ENCODE measurements at places on chromosomes 13 and 19.

GRCh38 chr13:80100636-80101035 is 240.3 kb downstream of the SPRY2 start:
- no peak for DNase-seq

- DNase-seq: peak; percentile 53
Measured at GRCh38 chr19:50432221-50433028, at the start of gene MYBPC2. Gene MYBPC2 (plus strand): TSS chr19:50432892. CDS start chr19:50432954, 62 bp downstream.

GRCh38 chr13:91361755-91362271 is 14.3 kb downstream of the MIR17HG start:
- no peak for DNase-seq

DNA sequence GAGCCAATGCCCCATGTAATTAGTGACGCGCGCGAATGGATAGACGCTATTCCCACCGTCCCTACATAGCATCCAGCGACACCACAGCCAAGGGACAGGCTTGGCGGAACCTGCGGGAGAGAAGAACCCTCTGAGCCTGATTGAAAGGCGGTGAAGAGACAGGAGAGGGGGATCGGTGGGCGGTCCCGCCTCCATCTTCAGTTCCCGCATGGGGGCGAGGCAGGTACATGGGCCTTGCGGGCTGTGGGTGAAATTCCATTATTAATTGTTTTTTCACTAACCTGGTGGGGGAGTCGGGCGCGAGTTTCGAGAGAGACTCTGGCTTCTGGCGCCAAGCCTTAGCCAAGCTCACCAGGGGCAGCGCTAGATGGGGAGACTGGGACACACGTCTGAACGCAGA is 8.4 kb upstream of the TEX101 start:
- DNase-seq: no peak

- DNase-seq: no peak
Measured at GRCh38 chr19:9958379-9958821, 22.1 kb upstream of the OLFM2 start.

DNA sequence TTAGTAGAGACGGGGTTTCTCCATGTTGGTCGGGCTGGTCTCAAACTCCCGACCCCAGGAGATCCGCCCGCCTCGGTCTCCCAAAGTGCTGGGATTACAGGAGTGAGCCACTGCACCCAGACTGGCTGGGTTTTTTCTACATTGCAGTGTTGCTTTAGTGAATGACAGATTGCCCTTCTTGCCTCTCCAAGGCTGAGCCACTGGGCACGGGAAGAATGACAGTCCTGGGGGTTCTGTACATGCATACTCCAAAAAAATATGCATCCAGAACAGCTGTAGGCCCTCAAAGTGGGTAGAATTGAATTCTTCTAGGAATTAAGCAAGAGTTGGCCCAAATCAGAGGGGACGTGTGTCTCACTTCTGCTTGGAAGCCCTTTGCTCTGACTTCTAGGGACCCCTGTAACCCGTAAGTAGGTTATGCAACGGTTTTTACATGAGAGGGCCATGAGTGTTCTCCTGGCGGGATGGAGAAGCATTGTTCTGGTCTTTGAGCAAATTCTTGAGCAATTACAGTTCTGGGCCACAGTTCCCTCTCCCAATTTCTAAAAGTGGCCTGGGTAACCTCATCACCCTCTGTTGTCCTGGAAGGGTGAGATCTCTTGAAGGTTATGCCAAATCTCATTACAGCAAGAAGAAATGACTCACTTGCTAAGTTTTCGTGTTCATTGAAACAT is 3.6 kb downstream of the ACTN4 start:
- no peak for DNase-seq

DNA sequence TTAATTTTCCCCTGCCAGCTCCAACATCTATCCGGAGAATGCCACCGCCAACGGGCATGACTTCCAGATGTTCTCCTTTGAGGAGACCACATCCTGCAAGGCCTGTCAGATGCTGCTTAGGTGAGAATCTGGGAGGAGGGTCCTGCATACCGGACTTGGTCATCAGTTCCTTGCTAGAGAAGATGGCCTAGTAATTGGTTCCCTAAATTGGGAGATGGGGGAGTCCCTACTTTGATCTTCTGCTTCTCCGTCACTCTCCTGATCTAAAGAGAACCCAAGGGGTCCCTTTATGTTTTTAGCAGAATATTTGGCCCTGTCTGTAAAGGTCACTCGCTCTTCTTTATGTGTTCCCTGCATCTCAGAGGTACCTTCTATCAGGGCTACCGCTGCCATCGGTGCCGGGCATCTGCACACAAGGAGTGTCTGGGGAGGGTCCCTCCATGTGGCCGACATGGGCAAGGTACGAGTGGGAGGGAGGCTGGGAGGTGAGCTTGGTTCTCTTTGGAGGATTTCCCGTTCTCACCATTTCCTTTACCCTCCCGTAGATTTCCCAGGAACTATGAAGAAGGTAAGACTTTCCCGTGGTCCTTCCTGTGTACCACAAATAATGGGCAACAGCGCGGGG is 54.1 kb upstream of the ADGRE1 start:
- DNase-seq: no peak

DNA sequence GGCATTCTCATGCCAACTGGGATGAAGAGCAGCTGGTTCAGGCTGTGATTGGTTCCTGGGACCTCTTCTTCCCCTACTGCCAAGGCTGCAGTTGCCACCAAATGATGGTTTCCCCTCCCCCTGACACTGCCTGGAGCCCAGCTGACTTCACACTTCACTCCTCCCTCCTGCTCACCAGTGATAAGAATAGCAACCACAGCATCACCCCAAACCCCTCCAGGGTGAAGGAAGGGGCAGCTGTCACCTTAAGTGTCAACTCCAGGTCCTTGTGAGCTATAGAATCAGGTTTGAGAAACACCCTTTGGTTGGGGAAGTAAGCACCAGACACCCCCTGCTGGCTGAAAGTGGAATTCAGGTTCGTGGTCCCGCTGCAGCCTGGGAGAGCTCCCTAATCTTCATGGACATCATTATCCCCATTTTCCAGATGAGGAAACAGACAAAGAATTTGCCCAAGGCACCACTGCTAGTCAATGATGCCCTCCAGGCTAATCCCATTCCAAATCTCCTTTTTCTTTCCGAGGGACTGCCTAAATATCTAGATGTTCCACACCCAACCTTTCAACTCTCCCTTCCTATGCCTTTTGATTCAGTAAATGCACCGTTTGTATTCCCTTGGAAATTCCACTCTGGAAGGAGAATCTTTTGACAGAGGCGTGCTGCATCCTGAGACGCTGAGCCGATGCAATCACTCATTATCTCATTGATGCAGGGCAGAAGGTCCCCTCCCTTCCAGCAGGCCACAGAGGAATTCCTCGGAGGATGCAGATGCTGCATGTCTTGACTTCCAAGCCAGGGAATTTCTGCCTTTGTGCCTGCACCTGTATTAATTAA is 50.6 kb upstream of the UQCRFS1 start:
- peak; percentile 78 for DNase-seq

DNA sequence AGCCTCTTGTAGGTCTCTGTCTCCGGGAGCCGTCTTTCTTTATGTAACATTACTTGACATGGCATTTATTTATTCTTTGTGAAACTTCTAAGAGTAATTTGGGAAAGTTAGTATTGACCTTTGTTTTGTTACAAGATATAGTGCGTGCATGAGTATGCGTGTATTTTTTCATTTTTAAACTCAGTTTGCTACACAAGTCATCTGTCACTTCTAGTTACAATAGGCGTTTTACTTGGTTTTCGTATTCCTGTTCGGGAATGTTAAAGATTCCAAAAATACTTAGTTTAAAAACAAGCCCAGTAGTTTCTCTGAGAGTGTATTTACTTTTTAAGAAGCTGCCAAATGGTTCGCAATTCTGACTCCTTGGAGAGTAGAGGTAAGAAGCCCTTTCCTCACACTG is 3.2 kb downstream of the PDS5B start:
- DNase-seq: no peak

DNA sequence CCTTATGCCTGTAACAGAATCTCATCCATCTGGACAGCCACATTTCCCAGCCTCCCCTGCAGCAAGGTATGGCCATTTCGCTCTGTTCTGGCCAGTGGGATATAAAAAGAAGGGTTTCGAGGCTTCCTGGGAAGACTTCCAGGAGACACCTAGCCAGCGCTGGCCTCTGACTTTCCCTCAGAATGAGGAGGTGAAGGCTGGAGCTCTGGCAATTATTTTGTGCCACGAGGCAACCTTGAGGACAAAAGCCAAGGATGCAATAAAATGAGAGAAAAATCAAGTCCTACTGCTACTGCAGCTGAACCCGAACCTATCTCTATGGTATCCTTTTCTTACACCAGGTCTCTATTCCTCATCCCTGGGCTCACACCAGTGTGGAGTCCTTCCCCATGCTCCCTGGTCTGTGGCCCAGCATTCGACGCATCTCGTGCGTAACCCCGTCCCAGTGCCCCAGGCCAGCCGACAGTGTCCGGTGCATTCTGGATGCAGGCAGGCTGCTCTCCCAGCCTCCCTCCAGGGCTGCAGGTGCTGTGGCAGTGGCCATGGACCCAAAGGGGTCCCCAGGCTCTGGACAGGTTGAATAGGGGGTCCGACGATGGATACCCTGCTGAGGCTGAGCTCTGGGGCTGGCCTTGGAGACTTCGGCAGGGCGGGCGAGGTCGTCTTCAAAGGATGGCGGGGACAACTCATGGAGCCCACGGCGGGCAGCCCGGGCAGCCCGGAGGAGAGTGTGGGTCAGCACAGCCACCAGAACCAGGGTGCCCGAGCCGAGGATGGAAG is 12.2 kb downstream of the TMEM221 start:
- no peak for DNase-seq

DNA sequence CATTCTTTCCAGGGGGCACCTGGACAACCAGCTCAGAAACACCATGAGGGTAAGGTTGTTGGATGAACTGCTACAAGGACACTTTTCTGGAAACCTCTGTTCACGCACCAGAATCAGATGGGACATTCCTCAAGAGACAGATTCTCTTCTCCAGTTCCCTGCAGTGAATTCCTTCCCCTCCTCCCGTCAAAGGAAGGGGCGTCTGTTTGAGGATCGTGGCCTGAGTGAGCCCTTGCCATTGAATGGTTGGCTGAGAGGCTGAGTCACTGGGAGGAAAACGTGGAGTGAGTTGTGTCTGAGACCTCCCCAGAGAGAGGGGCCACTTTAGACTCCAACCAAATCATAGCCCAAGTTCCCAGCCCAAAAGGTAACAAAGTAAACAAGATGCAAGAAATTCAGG is 79.4 kb upstream of the ZNF507 start:
- no peak for DNase-seq

- DNase-seq: no peak
Measured at GRCh38 chr13:48686636-48687210, 33.0 kb downstream of the CYSLTR2 start.

GRCh38 chr13:22176968-22177520 is 506.2 kb downstream of the FGF9 start:
- DNase-seq: no peak

DNA sequence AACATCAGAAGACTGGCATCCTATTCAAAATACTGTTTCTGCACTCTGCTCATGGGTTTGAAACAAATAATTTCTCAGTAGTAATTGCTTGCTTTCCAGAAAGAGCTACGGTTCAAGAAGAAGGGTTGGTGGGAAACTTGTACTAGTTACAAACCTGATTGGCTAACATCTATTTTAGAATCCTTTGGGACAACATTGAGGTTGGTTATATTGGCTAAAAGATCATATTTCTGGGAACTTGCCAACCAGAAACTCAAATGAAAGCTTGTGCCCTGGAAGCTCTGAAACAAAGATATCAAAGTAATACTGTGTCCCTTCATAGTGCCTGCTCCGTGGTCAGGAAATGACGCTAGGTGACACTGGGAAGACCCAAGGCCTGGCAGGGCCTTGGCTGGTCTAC is 141.7 kb downstream of the LACC1 start:
- no peak for DNase-seq

- DNase-seq: no peak
Measured at GRCh38 chr13:44463759-44464158, 90.1 kb downstream of the SERP2 start.

DNA sequence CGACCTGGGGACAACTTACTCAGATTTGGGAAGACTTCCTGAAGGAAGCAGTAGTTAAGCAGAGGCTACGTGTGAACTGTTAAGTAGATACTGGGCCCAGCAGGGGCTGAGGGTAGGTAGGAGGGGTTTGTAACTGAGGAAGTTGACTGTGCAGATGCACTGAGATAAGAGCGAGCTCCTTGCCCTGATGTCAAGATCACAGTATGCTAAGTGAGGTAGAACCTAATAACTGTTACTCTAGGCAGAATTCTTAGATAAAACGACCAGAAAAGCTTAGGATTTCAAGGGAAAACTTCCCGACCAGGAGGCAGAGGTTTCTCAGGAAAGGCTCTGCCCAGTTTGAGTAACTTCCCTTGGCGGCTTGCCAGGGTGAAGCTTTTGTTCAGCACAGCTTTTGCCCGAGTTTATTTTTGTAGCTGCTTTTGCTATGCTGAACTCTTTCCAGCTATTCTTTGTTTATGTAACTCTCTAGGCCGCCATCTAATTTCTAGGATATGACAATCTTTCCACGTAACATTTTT is 632.1 kb downstream of the DIAPH3 start:
- peak; percentile 43 for DNase-seq

- no peak for DNase-seq
Measured at GRCh38 chr13:79128158-79128557, 277.9 kb downstream of the RBM26 start.

- DNase-seq: no peak
Measured at GRCh38 chr13:70088926-70089325, 18.7 kb upstream of the ATXN8OS start.

DNA sequence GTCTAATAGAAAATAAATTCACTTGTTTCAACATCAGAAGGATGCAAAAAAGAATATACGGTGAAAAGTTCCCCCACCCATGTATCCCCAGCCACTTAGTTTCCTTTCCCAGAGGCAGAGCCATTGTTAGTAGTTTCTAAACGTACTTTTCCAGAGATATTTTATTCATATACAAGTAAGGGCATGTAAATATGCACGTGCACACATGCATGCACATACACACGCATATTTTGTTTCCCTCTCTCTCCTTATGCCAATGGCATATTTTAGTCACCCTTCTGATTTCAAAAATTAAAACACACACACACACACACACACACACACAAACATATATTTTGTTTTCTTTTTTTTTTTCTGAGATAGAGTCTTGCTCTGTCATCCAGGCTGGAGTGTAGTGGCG is 147.4 kb downstream of the PDS5B start:
- DNase-seq: no peak

- no peak for DNase-seq
Measured at GRCh38 chr19:17105556-17105955, 30.0 kb downstream of the MYO9B start.

DNA sequence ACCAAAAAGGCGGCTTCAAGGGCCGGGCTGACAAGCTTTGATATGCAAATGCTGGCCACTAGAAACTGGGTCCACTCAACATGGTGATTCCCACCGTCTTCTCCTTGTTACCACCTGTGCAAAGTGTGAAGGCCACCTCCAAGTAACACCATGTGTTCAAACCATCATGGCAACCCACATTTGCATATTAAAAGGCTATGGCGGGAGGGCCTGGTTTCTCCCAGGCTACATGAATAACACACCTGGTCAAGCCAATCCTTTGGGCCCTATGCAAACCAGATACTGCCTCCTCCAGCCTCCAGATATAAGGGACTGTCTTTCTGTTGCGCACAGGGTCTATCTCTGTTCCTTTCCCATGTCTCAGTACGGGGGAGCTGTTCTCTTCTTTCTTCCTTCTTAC is 36.6 kb upstream of the ZSCAN5A start:
- peak; percentile 13 for DNase-seq

- DNase-seq: no peak
Measured at GRCh38 chr19:56639217-56639616, 3.7 kb upstream of the SMIM17 start.
